Neural crest cell (in vitro differentiated cells): ENCODE measurements at places on chromosomes 6 and 20.

GRCh38 chr6:31031095-31031494 is 20.8 kb downstream of the MUC22 start:
- no peak for DNase-seq

DNA sequence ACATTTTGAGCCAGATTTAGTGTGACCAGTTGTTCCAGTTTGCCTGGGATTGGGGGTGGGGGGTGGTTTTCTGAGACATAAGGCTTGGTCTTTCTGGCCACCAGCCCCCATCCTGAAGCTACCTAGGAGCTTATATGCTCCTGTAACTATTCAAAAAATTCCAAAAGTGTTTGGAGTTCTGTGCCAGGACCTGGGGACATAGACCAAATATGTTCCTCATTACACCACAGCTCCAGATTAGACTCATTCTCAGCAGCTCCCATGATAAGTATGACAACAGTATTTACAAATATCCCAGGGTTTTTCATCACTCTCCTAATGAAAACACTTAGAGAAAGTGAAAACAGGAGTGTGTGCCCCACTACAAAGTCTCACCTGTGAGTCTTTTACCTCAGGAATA is 37.8 kb upstream of the RNF144B start:
- DNase-seq = no peak

GRCh38 chr6:90192857-90193256 is 103.8 kb downstream of the BACH2 start:
- DNase-seq = no peak

- DNase-seq = no peak
Observed at GRCh38 chr6:42571611-42572342, 7.9 kb downstream of the UBR2 start.

GRCh38 chr6:26611599-26611998 is 14.8 kb downstream of the ABT1 start:
- DNase-seq = no peak

GRCh38 chr20:36607586-36608387 is 2.2 kb downstream of the RAB5IF start:
- DNase-seq = no peak

GRCh38 chr20:58774214-58774613 is 76.5 kb downstream of the GNAS-AS1 start:
- no peak for DNase-seq

GRCh38 chr20:35975576-35976373 is 7.4 kb downstream of the CNBD2 start:
- no peak for DNase-seq

- no peak for DNase-seq
Observed at GRCh38 chr20:8875586-8875985, 193.3 kb upstream of the PLCB4 start.

- DNase-seq = peak; percentile 63
Observed at GRCh38 chr20:32902456-32903420, 44.0 kb downstream of the EFCAB8 start.

GRCh38 chr6:16229700-16230099 is 8.7 kb upstream of the GMPR start:
- no peak for DNase-seq

GRCh38 chr6:25006565-25007001 is 70.8 kb upstream of the RIPOR2 start:
- DNase-seq = no peak

GRCh38 chr6:149234051-149234962 is 83.2 kb upstream of the TAB2 start:
- no peak for DNase-seq

DNA sequence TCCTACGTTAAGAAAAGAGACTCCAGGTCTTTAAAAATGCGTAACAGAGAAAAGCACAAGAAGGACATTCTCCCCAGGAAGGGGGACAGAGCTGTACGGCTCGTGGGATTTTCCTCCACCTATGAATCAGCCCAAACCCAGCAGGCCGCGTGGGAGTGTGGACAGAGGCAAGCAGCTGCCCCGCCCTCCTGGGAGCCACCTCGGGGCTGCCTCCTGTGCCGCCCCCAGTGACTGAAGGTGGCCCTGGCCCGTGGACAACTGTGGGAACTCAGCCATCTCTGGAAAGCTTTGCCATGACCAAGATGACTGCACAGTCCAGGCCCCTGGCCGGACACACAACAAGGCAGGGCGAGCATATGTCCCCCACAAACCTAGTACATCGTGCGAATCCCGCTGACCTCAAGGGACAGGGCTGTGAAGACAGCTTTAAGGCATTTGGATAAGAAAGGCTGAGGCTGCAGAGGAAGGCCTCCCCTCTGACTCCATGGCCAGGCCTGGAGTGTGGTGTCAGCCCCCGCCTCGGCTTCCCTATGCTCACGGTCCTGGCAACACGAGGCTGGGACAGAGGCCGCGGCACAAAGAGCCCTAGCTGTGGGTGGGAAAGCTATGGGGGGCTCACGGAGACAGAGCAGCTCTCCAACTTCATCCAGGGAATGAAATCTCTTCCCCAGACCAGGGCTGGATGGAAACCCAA is 26.9 kb downstream of the PXDC1 start:
- no peak for DNase-seq
